ENCODE measurements at places on chromosomes 11 and 22. TPM values are rescaled to one million over a fixed set of nuclear protein-coding genes. Genes with fewer than 3 reads are reported as not detected.

DNA sequence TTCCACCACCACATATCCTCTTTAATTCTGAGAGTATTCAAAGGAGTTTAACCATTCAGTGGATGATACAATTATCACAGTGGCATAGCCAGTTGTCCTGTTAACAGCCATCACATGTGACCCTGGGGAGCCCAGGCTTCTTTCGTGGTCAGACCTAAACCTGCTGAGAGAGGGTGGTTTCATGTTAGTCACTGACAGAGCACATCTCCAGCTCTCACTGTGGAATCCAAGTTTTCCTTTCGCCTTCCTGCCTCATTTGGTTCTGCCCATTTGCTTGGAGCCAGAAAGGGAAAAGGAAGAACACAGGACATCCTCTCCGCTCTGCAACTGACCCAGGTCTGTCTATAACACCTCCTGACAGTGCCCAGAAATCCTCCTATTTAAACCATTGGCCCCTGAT lies 60.4 kb downstream of the MCHR1 start:
- DNase-seq: no peak

The AP2A2 gene
- 25.1 TPM for total RNA-seq

The ILK gene
- total RNA-seq: 144 TPM

DNA sequence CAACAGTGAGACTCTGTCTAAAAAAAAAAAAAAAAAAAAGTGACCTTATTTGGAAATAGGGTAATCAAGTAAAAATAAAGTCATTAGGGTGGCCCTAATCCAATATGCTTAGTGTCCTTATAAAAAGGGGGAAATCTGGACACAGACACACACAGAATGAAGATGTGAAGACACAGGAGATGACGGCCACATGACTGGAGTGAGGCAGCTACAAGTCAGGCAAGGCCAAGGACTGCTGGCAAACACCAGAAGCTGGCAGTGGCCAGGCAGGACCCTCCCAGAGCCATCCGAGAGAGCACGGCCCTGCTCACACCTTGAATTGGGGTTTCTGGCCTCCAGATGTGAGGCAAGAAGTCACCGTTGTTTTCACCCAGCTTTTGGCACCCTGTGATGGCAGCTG lies 28.6 kb downstream of the LRFN4 start:
- DNase-seq: no peak

The CRACR2B gene
- not detected for total RNA-seq

The APOBEC3C gene
- total RNA-seq: 8.0 TPM

The SLC29A2 gene
- total RNA-seq: 0.62 TPM

DNA sequence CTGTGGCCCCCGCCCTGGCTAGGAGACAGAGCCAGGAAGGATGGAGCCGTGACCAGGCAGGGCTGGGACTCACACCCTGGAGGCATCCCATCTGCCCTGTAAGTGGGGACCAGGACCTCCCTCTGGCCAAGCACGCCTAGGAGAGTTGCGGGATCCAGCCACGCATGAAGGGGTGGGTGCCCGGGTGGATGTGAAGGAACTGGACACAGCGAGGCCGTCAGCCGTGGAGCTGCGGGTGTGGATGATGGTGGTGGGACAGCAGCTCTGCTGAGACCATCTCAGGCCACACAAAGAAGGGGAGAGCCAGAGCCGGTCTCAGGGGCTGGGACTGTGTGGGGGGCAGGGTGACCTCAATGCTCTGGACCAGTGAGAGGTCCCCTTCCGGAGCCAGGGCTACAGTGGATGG lies 746.4 kb downstream of the BRD1 start:
- DNase-seq: no peak

DNA sequence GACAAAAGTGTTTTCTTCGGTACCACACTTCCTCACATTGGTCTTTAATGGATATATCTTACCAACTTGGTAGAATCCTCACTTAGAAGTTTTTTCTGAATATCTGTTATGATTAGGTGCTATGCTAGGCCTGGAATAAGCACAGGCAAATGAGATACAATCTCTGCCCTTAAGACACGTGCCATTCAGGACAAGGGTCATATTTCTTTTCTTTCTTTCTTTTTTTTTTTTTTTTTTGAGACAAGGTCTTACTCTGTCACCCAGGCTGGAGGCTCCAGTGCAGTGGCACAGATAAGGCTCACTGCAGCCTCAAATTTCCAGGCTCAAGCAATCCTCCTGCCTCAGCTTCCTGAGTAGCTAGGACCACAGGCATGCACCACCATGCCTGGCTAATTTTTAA lies 23.0 kb downstream of the WBP2NL start:
- DNase-seq: no peak

The C11orf86 gene
- not detected for total RNA-seq

DNA sequence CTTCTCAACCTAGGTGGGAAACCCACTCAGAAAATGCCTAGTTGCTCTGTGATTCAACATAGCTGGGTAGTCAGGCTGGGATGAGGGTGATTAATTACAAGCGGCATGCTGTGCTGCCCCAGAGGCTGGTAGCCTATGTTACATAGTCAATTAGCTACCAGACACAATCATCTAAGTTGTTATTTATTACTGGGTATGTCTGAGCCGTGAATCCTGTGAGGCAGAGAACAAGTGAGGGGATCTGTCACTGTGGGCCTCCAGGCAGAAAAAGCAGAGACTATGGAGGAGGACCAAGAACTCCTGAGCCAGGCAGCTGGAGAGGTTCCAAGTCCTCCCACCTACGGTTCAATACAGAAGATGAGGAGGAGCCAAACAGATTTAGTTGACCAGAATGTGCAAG lies 186.6 kb upstream of the BDNF start:
- no peak for DNase-seq

The CASP1 gene
- 14.2 TPM for total RNA-seq

DNA sequence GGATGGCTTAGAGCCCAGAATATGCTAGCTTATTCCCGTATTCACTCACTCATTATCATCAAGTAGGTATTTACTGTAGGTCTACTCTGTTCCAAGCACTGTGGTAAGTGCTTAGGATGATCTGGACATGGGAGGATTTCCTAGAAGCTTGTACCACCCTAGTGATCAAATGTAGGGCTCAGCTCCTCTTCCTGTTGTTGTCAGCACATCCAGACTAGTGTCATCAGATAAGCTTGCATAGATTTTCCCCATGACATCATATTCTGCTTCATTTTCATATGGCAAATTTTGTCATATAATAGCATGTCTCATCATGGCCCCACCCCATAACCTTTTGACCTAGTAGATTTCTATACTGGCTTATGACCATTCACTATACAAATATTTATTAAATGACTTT lies 19.3 kb upstream of the NUCB2 start:
- no peak for DNase-seq

All from H4 (cell line).